B cell (primary cell): ENCODE measurements at places on chromosomes 7 and 10. TPM values are rescaled to one million over a fixed set of nuclear protein-coding genes. Genes with fewer than 3 reads are reported as not detected.

Gene CALN1
- polyA plus RNA-seq, result not detected in 2 replicates

Gene NPTX2
- 0.07 TPM in 1 of 2 replicates, not detected in the other for polyA plus RNA-seq

Gene LIPJ
- 0.10 and 0.13 TPM in 2 replicates for polyA plus RNA-seq

Gene CPA1
- polyA plus RNA-seq, result not detected in 2 replicates

Gene TSPAN14
- polyA plus RNA-seq, result 25.0 and 27.8 TPM in 2 replicates

Gene FUOM
- polyA plus RNA-seq, result 23.7 and 30.7 TPM in 2 replicates

Gene CDNF
- polyA plus RNA-seq, result 1.8 and 2.1 TPM in 2 replicates

Gene DNAJC9
- polyA plus RNA-seq, result 11.8 and 15.8 TPM in 2 replicates

Gene SVOPL
- polyA plus RNA-seq, result not detected in 2 replicates

Gene FAM25A
- polyA plus RNA-seq, result not detected in 2 replicates

Gene LMTK2
- 4.9 and 7.5 TPM in 2 replicates for polyA plus RNA-seq

Gene PPP1R9A
- 0.52 and 1.1 TPM in 2 replicates for polyA plus RNA-seq

Gene CLDN3
- not detected in 2 replicates for polyA plus RNA-seq

Gene SYNPO2L
- 0.03 TPM in 1 of 2 replicates, not detected in the other for polyA plus RNA-seq

Gene IL6
- polyA plus RNA-seq, result 222 and 341 TPM in 2 replicates

Gene COBL
- not detected in 2 replicates for polyA plus RNA-seq

Gene JAKMIP3
- 0.20 and 0.21 TPM in 2 replicates for polyA plus RNA-seq

Gene NUTM2E
- 0.79 TPM in 1 of 2 replicates, not detected in the other for polyA plus RNA-seq

Gene IFIT2
- 2.5 and 3.6 TPM in 2 replicates for polyA plus RNA-seq

Gene SLC26A5
- not detected in 2 replicates for polyA plus RNA-seq

Gene TMEM196
- not detected in 2 replicates for polyA plus RNA-seq

Gene TMEM236
- 0.03 and 0.09 TPM in 2 replicates for polyA plus RNA-seq

Gene INHBA
- polyA plus RNA-seq, result not detected in 2 replicates

Gene IFIT5
- polyA plus RNA-seq, result 4.3 and 7.0 TPM in 2 replicates

Gene CHST3
- 0.01 and 0.06 TPM in 2 replicates for polyA plus RNA-seq

Gene VAX1
- not detected in 2 replicates for polyA plus RNA-seq

Gene AHR
- polyA plus RNA-seq, result 4.8 and 10.2 TPM in 2 replicates

Gene GPR158
- not detected in 2 replicates for polyA plus RNA-seq

Gene KAZALD1
- polyA plus RNA-seq, result 0.37 TPM in 1 of 2 replicates, not detected in the other

Gene LRIT1
- polyA plus RNA-seq, result not detected in 2 replicates

Gene GIMAP4
- 0.30 and 0.66 TPM in 2 replicates for polyA plus RNA-seq

Gene PHKG1
- 1.9 and 2.1 TPM in 2 replicates for polyA plus RNA-seq

Gene RNF32
- polyA plus RNA-seq, result 0.81 and 1.6 TPM in 2 replicates

Gene THNSL1
- 0.62 and 0.72 TPM in 2 replicates for polyA plus RNA-seq

Gene ZNF365
- 0.03 and 0.06 TPM in 2 replicates for polyA plus RNA-seq

Gene GIMAP8
- 0.34 and 0.52 TPM in 2 replicates for polyA plus RNA-seq

Gene GRIFIN
- not detected in 2 replicates for polyA plus RNA-seq

Gene ANKRD2
- polyA plus RNA-seq, result not detected in 2 replicates

Gene STRA8
- polyA plus RNA-seq, result not detected in 2 replicates

Gene SMKR1
- 0.58 and 0.66 TPM in 2 replicates for polyA plus RNA-seq

Gene PDK4
- 0.29 and 0.54 TPM in 2 replicates for polyA plus RNA-seq

Gene ATE1
- polyA plus RNA-seq, result 6.4 and 8.2 TPM in 2 replicates

Gene CALHM3
- polyA plus RNA-seq, result not detected in 2 replicates

Gene MSS51
- polyA plus RNA-seq, result 4.7 and 5.1 TPM in 2 replicates

Gene PAX4
- not detected in 2 replicates for polyA plus RNA-seq
